Temporal lobe (tissue), 4 donors: ENCODE measurements at places on chromosomes 3 and 15. TPM values are rescaled to one million over a fixed set of nuclear protein-coding genes. Genes with fewer than 3 reads are reported as not detected.

GPR160 gene
- total RNA-seq: 2.2 TPM

CCR9 gene
- total RNA-seq: not detected

ZNF717 gene
- 14.8 TPM for total RNA-seq

KCNMB2 gene
- total RNA-seq: 9.8 TPM

STT3B gene
- 139 TPM for total RNA-seq
